ENCODE measurements at places on chromosomes 16 and 17.

GRCh38 chr17:68831170-68831569 is 124.0 kb downstream of the ABCA8 start:
- no peak for DNase-seq

DNA sequence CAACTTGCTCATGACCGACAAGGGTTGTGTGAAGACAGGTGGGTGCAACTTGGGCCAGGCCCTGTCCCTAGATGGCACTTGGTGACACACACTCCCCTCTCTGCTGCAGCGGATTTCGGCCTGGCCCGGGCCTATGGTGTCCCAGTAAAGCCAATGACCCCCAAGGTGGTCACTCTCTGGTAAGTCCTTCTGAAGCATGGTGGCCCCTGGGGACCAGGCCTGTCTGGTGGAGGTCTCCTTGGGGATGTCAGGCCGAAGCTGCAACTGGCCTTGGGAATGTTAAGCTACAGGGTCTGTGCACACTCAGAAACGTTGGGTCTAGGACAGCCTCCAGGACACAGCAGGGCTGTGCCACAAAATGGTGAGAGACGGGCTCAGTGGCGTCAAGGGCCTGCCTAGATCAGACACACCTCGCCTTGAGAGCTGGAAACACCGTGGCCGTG is 6.8 kb downstream of the CDK10 start:
- DNase-seq: no peak

DNA sequence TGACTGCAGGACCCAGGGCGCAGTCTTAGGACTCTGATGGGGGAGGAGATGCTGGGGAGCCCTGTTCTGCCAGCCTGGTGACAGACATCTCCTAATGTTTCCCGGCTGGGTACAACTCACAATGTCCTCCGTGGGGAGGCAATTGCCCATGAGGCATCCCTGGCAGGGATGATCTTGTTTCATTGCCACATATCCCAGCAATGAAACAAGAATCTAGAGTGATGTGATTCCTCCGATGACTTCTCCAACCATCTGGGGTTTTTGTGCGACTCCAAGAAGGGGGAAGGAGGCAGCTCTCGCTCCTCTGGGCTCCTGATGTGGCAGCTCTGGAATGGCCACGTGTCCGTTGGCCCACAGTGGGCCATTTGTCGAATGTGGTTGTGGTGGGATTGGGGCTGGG is 255.8 kb downstream of the SEC14L1 start:
- DNase-seq: no peak

DNA sequence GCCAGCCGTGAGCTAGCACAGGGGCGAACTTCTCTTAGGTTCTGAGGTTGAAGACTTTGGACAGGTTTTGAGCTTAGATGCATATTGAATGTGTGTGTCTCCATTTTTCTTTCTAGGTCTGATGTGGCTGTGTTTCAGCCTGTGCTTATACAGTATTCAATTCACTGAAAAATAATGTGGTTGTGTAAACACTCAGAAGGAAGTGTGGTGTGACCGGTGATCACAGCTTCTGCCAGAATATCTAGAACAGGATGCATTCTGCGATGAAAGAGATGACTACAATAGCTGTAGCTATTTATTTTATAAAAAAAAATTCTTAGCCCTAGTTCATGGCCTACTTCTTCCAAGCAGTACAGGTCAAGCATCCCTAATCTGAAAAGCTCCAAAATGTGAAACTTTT is 64.4 kb downstream of the MAP2K6 start:
- no peak for DNase-seq

GRCh38 chr16:84055801-84056634 is 13.4 kb upstream of the SLC38A8 start:
- DNase-seq: no peak

GRCh38 chr17:78239489-78239931 is 8.1 kb downstream of the TMEM235 start:
- DNase-seq: no peak

- no peak for DNase-seq
These were observed 46.4 kb upstream of the CDYL2 start for GRCh38 chr16:80850757-80851156.

GRCh38 chr17:43315369-43315768 is 81.6 kb upstream of the RNU2-1 start:
- no peak for DNase-seq

DNA sequence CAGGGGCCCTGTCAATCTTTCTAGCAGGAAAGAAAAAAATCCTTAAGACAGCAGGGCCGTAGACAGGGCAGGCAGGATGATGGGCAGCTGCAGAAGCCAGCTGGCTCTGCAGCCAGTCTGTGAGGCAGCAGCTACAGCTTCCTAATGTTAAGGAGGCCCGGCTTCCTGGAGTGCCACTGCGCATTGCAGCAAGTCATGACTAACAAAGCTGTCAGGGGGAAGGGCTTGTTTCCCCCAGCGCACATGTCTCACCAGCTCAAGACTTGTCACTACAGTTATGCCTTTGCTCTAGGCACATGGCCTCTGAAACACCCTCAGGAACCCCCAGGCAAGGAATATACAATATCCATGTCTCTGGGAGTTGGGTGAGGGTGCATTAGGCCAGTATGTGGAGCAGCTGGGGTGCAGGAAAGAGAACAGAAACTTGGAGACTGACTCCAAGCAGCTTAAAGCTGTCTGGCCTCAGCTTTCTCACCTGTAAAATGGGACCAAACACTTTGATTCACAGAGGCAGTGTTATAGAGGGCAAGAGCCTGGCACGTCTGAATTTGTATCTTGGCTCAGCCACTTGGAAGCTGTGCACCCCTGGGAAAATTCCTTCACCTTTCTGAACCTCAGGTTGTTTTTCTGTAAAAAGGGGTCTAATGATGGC is 220.0 kb downstream of the HAPSTR1 start:
- no peak for DNase-seq

- no peak for DNase-seq
These were observed 17.6 kb upstream of the CCDC182 start for GRCh38 chr17:57762452-57763395.

DNA sequence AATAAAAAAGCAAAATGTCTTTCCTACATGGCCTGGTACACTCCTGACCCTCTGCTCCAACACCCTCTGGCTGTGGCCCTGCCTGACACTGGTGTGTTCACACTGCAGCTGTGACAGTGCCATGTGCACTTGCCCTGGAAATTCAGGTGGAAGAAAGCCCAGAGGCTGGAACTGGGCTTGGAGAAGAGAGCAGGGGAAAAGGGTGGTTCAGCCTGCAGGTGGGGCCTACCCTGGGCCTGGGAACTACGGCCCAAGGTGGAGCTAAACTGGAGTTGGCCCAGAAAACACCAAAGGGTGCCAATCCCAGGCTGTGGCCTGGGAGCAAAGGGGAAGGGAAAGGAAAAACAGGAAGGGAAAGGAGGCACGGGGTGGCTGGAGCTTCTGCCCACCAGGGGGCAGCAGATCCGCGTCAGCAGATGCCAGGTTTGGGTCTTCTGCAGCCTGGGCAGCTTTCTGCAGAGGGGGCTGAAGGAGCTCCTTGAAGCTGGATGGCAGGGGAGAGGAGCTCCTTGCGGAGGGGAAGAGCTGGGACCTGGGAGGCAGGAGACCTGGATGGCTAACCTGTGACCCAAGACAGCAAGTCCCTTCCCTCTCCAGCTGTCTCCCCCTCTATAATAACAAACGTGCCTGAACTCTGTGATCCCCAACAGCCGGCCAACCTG is 15.4 kb upstream of the CTCF start:
- peak; percentile 74 for DNase-seq

DNA sequence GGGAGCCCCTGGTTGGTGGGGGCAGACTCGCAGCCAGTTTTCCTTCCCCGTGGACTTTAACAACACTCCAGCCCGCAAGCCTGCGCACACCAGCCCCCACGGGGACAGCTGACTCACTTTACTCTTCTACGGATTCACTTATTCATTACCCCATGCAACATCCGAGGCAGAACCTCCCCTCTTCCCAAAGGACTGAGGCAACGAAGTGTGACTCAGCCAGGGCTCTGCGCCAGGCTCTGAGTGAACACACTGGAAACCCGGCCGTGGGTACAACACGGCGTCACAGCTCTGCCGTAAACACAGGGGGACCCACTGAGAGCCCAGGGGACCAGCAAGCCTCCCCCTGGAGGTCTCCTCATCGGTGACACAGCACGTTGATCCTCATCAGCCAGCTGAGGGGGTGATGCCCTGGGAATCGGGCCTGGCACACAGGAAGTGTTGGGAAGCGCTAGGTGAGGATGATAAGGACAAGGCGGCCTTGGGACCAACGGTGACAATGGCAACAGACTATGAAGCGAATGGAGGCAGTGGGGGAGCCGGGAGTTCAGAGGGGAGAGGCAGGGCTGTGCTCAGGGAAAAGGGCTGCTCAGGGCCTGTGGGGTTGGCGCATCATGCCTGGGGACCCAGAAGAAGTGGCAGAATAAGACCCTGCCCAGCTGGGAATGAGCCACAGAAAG is 14.6 kb downstream of the COTL1 start:
- DNase-seq: no peak

DNA sequence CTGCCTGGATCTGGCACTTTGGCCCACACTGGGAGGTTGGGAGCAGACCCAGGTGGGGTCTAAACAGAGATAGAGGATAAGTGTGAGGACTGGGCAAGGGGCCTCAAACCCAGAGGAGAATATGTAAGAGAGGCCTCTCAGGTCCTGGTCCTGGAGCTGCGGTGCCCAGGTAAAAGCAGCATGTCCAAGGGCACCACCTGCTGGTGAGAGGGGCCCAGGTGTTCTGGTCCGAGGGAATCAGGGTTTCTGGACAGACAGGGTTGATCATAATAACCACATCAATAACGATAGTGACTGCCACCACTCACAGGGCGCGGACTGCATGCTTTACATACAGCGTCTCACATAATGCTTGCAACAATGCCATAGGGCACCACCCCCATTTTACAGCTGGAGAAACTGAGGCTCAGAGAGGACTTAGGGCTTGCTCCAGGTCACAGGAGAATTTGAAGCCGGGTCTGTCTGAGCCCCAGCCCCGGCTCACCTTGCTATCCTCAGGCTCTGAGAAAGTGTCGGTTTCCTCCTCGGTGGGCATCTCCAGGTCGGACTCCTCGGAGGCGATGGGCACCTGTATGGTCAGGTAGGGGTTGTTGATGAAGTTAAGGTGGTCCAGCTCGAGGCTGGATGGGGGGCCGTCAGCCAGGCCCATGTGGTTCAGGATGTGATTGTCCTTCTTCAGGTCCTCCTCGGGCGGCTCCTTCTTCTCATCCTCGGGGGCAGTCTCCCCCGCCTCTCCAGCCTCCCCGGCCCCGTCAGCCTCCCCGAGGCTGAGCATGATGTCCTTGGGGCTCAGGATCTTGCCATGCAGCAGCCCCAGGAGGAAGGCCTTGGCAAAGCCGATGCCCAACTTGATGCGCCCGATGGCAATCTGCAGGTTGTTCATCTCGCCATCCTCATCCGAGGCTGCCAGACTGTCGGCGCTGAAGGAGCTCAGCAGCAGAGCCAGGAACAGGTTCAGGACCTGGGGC is 19.1 kb upstream of the CD79B start:
- peak; percentile 57 for DNase-seq

DNA sequence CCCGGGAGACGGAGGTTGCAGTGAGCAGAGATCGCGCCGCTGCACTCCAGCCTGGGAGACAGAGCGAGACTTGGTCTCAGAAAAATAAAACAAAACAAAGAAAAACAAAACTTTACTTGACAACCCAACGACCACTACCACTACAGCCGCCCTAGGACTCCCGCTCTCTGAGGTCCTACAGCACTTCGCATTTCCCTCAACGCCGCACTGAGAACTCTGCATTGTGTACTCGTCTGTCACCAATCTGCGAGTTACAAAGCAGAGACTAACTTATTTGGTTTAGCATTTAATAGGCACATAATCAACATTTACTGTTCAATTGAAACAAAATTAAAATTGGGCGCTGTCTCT is 479 bp upstream of the ZNF207 start:
- no peak for DNase-seq

DNA sequence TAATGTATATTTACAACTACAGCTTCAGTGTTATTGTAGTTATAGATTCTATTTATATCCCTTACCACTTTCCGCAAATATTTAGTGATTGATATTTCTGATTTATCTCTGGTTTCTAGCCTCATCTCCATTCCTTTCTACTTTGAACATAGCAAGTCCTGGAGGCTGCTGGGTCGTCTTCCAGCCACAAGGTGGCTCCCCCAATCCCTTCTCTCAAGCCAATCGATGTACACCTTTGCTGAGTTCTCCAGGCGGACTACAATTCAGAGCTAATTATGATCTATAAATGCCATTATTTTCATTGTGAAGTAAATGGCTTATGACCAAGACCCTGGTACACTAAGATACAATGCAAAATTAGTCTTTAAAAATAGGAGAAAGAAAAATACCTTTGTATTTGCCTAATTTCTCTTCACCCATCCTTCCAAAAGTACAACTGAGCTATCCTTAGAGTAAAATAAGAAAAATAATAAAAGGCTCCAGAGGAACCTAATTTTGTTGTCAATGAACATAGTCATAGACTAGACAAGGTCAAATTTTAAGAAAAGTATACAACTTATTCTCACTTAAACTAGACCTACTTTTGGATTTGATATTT is 122.1 kb downstream of the SKAP1 start:
- DNase-seq: peak; percentile 58

DNA sequence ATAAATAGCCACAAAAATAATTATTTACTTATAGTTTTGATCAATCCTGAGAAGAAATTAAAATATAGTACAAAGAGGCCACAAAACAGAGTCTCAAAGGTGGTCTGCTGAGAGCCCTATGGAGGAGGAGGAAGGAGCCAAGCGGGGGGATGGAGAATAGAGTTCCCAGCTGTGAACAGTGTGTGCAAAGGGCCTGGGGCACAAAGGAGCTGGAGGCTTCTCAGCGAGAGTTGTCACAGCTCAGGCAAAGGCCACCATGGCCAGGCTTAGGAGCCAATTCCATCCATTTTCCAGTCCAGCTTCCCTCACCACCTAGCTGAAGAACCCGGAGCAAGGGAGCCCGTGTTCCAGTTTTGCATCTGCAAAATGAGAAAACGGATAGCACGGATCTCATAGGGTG is 5.4 kb upstream of the ZNF423 start:
- no peak for DNase-seq

- DNase-seq: no peak
These were observed 32.0 kb downstream of the SBK1 start for GRCh38 chr16:28324235-28324886.

GRCh38 chr17:27597783-27598320 is 33.1 kb upstream of the LGALS9 start:
- no peak for DNase-seq

GRCh38 chr16:19180741-19181140 is 12.7 kb downstream of the SYT17 start:
- no peak for DNase-seq

GRCh38 chr16:2482708-2483534 is 8.0 kb downstream of the TBC1D24 start:
- no peak for DNase-seq

- no peak for DNase-seq
These were observed 175.2 kb upstream of the SALL1 start for GRCh38 chr16:51326131-51326856.

- no peak for DNase-seq
These were observed 10.7 kb upstream of the GSDMA start for GRCh38 chr17:39951924-39952679.

Measured in CD4-positive, alpha-beta T cell treated with Interleukin-4 for 1 hour (primary cell).